ENCODE measurements at places on chromosomes 4 and X. TPM values are rescaled to one million over a fixed set of nuclear protein-coding genes. Genes with fewer than 3 reads are reported as not detected.

FGFR3 gene
- total RNA-seq, result 0.67 TPM

GAB3 gene
- 14.9 TPM for total RNA-seq

CLNK gene
- total RNA-seq, result 0.29 TPM

PF4V1 gene
- total RNA-seq, result not detected

LANCL3 gene
- 0.15 TPM for total RNA-seq

KIF4A gene
- 0.17 TPM for total RNA-seq

Measured in CD4-positive, alpha-beta memory T cell (primary cell).